ENCODE measurements at places on chromosomes 4 and X.

DNA sequence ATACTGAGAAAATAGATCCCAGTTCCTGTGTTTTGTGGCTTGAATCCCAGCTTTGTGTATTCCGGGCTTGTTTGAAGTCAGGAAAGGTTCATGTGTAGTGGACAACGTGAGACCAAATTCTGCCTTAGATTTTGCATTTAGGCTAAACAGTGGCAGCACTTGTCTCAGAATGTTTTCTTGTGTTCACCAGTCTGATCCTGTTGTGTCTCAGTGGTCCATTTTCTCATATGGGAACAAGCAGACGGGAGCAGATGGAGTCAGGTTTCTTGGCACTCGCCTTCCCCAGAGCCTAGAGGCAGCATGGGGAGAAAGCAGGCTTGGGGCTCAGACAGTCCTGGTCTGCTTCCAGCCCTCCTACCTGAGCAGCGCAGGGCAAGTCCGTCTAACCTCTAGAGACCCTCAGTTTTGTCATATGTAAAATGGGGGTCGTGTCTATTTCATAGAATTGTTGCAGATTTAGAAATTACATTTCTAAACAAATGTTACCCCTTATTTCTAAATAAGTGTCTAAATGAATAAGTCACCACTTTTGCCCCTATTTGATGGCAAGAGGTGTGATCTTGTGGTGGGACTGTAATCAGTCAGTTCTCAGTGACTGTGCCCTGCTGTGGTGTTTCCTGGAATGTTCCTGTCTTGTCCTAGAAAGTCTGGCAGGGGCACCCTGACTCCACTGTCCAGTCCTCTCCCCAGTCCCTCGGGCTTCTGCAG is 28.3 kb upstream of the MSANTD1 start:
- no peak for DNase-seq

DNA sequence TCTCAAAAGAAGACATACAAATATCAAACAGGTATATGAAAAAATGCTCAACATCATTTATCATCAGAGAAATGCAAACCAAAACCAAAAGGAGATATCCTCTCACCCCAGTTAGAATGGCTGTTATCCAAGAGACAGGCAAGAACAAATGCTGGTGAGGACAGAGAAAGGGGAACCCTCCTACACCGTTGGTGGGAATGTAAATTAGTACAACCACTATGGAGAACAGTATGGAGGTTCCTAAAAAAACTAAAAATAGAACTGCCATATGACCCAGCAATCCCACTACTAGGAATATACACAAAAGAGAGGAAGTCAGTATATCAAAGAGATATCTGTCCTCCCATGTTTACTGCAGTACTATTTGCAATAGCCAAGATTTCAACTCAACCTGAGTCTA is 83.5 kb downstream of the CDS1 start:
- no peak for DNase-seq

DNA sequence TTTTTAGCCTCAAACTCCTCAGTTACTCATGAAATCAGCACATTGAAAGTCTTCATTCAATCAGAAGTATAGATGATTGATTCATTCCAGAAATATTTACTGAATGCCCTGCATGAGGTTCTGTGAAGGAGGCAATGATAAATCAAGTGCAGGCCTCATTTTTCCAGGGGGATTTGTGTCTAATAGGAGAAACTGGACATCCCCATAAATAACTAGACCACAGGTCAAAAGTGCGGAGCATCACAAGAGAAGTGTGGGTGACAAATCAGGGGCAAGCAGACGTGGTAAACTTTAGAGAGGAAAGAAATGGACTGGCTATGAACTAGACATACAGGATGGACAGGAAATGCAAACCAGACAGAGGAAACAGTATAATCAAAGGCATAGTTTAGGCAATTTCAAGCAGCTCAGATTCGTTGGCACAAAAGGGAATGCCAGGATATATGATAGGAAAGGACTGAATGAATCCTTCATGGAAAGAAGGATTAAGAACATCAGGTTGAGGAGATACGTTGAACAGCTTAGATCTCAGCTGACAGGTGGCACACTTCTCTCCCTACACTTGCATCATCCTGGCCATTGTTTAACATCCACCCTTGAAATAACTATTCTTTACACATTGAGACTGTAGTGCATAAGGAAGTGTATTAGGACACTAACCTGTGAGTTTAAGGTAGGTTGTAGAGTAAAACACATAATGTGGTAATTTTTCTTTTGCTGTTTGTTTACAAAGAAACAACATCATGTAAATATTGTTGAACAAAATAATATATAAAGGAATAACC is 69.6 kb upstream of the RASGEF1B start:
- DNase-seq = no peak

- peak; percentile 44 for DNase-seq
Observed at GRCh38 chr4:184668511-184669114, 19.1 kb downstream of the PRIMPOL start.

GRCh38 chrX:114363346-114363745 is 220.5 kb upstream of the HTR2C start:
- no peak for DNase-seq

GRCh38 chr4:173242466-173243250 is 74.0 kb downstream of the GALNT7 start:
- peak; percentile 33 for DNase-seq

DNA sequence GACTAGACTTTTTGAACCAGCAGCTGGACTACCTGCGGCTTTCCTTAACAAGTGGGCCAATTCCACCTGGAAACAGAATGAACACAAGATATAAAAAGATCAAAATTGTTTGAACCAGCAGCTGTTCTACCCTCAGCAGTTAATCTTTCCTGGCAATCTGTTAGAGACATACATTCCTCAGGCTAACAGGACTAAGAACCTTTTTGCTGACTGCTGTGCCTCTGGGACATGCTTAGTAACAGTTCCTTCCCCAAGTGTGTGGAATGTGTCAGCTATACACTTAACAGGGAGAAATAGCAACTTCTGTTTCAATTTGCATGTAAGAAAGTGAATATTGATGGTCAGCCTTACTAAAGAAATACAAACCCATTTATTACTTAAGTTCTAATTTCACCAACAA is 554.4 kb downstream of the ARAP2 start:
- no peak for DNase-seq

GRCh38 chrX:112967903-112968302 is 127.3 kb upstream of the AMOT start:
- DNase-seq = no peak

DNA sequence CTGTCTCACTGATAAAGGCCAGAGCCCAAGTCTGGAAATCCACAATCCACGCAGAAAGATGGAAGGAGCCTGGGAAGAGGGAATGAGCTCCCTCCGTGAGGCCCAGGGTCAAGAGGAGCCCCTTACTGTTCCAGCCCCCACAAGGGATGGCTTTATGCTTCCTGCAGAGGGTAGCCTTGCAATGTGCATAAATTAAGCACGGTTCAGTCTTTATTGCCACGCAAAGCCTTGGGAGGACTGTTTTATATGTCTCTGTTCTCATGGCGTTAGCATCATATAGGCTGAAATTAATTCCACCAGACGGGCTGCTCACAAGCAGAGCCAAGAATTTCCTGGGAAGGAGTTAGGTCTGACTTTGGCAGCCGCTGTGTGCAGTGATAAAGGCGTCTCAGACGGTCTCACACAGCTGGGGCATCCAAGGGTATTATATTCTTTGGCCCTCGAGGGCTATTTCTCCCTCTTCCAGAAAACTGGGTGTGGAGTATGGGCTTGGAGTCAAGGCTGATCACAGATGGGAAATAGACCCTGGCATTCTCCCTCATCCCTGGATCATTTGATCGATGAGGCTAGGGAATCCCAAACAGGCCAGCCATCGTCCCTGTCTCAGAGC is 38.5 kb downstream of the CYTL1 start:
- peak; percentile 42 for DNase-seq

DNA sequence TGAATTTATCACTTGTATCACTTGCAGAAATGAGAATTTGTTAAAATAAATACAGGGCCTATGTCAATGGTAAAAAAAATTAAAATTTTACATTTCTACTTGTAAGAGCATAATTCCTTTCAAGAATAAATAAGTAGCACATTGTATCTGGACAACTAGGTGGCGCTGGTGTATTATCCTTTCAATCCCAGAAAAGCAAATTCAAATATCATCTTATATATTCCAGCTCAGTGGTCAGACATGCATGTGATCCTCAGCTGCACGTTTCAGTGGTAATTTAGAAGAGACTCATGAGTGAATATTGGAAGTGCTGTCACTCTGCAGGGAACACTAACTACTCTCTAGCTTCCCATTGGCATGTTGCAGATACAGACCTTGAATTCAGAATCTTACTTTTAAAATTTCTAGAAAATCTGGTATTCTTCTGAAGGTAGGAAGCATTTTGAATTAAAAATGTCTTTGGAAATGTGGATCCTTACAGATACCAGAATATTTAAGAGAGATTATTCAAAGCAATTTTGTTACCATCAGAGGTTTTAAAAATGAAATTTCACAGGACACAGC is 1414.7 kb upstream of the TENM3 start:
- peak; percentile 79 for DNase-seq

GRCh38 chr4:20528508-20528907 is 171.8 kb upstream of the PACRGL start:
- peak; percentile 25 for DNase-seq

DNA sequence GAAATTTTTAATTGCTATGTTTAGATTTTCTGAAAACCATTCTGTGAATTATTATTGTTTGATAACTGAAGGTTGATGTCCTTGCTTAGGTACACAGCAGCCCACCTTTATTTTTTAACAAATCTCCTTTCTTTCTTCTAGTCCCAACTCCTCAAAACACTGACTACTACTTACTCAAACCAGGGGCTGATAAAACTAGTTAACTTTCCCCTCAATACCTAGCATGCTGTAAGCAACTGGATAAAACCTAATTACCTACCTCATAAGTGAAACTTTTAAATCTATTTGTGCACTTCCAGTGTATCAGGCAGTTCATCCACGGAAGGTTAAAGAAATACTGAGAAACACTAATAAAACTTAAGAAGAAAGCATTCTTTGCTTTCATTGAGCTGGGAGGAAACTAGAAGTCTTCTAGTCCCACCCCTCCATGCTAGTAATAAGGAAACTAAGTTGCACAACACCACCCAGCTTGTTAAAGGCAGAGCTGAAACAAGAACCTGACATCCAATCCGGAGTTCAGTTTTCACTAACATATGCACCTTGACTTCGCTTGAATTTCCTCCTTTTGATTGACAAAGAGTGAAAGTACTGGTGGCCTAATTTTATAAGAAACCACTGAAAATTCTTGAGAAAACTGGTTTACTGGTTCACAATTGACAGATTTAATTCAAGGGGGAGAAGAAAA is 180.2 kb upstream of the TET2 start:
- DNase-seq = peak; percentile 5

- peak; percentile 9 for DNase-seq
Observed at GRCh38 chr4:129926936-129927335, 831.0 kb downstream of the C4orf33 start.

- DNase-seq = peak; percentile 52
Observed at GRCh38 chr4:55397126-55397436, 1.3 kb downstream of the TMEM165 start.

DNA sequence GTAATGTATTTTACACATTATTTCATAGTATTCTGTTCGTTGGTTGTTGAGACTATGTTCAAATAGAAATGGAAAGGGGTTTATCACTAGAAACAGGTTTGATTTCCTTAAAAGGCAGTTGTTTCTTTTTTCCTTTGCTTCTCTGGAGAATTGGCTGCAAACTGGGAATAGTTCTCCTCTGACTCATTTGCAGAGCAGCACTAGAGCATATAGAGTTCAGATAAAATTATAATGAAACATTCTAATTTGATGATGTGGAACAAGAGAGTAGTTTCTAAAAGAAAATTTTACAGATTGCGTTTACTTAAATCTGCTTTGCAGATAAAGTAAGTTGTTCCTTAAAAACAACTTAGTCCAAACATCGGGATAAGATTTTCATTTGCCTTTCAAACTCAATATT is 29.7 kb downstream of the SYNPO2 start:
- DNase-seq = peak; percentile 89

DNA sequence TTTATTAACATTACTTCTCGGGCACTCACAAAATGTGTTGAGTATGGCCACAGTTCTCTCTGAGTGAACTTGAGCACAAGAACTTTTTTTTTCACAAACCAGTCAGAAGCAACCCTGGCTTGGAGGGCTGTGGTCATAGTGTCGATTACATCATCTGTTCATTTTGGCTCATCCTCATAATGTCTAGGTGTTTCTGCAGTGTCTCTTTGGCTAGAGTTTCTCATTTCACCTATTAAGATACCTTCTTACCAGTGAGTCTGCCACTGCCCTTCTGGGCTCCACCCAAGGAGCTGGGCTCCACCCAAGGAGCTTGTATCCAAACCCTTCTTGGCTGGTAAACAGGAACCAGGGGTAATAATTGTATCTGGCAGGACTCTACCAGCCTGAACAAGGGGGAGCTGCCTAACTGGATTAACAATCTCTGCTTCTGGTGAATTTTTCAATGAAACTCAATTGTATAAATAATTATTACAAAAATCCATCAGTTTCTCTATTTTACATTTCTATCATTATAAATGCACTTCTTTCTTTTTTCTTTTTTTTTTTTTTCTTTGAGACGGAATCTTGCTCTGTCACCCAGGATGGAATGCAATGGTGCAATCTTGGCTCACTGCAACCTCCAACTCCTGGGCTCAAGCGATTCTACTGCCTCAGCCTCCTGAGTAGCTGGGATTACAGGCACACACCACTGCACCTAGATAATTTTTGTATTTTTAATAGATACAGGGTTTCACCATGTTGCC is 667.7 kb upstream of the SLIT2 start:
- DNase-seq = peak; percentile 60

- no peak for DNase-seq
Observed at GRCh38 chr4:26284536-26284935, 36.3 kb upstream of the RBPJ start.

DNA sequence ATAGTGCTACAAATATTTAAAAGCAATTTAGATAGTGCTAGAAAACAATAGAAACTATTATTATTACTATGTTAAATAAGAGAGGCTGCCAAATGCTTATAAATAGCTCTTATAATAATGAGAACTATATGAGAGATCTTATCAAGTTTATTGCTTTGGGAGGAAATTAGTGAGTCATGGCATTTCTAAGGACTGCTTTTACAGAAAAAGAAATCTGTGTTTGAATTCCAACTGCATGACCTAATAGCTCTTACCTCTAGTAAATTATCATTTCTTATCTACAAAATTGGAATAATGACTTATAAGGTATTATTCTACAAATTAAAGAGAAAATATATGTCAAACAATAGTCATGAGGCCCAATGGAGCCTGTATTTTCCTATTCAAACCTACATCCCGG is 177.2 kb downstream of the GABRG1 start:
- no peak for DNase-seq

GRCh38 chrX:151552743-151553142 is 10.7 kb upstream of the PASD1 start:
- no peak for DNase-seq

- peak; percentile 97 for DNase-seq
Observed at GRCh38 chr4:47213971-47214370, 182.6 kb downstream of the GABRB1 start.
